ENCODE measurements at places on chromosomes 7 and 10. TPM values are rescaled to one million over a fixed set of nuclear protein-coding genes. Genes with fewer than 3 reads are reported as not detected.

DNA sequence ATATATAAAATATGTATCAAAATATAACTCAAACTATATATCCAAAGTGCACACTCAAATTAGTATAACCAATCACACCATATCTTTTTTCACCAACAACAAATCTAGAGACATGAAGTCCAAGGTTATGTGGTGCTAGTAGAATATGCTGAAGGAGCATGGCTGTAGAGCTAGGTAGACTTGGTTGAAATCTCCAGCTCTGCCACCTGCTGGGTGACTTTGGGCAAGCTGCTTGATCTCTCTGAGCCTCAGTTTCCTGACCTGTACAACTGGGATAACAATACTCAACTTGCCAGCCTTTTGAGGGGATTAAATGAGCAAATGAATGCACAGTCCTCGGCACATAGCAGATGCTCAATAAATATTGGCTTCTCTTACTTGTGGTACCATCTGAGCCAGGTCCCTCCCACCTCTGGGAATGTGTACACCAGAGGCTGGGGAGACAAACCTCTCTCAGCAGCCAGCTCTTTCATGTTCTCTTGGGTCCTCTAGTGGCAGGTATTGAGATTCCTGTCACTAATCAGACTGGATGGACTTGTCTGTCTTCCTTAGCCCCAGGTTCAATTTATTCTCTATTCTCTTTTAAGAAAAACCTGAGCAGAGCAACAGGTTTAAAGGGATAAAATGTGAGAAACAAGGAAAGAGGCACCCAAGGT lies 94.3 kb upstream of the PDE1C start:
- DNase-seq = no peak

DNA sequence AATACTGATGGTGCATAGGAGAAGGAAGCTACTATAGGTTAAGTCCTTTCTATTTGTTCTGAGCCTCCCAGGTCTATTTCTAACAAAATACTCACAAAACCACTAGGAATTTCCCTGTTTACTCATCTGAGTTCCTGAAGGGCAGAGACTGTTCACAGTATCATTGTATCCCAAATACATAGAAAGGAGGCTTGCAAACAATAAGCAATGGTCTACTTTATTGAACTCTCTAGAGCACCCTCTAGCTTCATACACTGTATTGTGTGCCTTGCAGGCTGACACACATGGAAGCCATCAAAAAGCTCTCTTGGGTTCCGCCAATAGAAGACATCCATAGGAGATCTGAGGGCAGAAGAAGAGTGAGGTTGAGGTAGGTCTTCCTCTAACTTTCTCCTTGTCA lies 826.1 kb downstream of the GRM8 start:
- DNase-seq = no peak

- DNase-seq = no peak
Observed at GRCh38 chr10:116663342-116663741, 42.6 kb downstream of the PNLIPRP2 start.

DNA sequence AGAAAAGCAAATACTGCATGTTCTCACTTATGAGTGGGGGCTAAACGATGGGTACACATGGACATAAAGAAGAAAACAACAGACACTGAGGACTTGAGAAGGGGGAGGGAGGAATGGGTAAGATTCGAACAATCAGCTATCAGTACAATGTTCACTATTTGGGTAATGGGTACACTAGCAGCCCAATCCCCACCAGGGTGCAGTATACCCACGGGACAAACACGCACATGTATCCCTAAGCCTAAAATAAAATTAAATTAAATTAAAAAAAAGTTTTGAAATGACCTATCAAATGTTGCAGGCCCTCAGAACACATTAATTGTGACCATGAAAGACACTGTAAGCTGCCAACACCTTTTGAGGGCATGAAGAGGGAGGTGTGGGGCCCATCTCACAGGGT lies 316.0 kb downstream of the WDR37 start:
- DNase-seq = no peak

DNA sequence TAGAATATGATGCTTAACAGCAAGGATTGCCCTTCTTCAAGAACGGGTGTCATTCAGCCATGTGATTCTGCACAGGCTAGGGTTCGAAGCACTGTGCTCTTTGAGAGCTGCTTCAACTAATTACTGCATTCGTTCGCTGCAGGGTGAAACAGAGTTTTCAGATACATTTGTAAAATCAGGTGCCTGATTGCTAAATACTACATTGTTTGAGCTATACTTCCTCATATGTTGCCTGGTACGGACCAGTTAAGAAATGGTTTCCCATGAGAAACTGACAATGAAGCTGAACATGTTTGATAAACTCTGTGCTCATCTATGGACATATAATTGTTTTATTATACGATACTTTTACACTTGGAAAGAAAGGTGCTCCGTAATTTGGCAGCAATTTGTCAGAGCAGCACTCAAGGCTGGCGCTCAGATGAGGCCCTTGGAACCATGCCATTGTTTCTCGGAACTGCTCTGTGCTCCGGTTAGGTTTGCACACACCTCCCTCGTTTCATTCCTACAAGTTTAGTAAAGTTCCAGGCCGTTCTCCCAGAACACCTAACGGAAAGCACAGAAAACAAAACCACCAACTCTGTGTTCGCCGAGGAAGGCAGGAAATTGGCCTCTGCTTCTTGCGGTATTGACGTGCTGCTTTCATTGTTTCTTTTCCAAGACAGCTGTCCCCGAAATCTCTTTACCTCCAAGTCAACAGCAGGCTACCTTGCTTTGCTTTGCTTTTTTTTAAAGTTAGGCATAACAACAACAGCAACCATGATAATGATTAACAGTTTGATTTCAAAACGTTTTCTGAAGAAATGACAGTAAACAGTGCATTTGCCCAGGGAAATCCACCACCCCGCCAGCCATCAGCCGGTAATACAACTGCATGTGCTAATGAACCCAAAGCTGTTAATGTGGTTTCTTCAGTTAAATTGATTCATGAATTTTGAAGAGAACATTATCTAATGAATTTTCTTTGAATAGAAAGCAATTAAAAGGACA lies 206.9 kb downstream of the EBF3 start:
- DNase-seq = no peak

- DNase-seq = peak; percentile 19
Observed at GRCh38 chr10:121928528-121928884, 675 bp upstream of the ATE1 start.

GRCh38 chr7:150361402-150361801 lies 7.2 kb upstream of the REPIN1 start:
- DNase-seq = no peak

DNA sequence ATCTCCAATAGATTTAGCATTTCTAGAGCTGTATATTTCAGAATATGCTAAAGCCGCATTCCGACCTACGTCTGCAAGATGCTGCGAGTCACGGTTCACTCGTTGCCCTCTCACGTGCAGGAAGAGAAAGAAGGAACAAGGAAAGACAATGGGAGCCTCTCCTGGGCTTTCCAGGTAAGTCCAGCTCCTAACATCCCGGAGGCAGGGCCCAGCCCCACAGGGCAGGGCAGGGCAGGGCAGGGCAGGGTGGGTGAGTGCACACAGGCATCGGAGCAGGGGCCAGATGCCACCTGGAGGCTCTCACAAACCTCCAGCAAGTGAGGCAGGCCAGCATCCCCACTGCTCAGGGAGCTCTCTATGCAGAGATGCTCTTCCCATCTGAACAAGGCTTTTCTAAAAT lies 50.8 kb downstream of the VOPP1 start:
- no peak for DNase-seq

- DNase-seq = no peak
Observed at GRCh38 chr7:1368682-1369571, 90.3 kb downstream of the MICALL2 start.

- no peak for DNase-seq
Observed at GRCh38 chr7:124857672-124858235, 71.9 kb downstream of the POT1 start.

DNA sequence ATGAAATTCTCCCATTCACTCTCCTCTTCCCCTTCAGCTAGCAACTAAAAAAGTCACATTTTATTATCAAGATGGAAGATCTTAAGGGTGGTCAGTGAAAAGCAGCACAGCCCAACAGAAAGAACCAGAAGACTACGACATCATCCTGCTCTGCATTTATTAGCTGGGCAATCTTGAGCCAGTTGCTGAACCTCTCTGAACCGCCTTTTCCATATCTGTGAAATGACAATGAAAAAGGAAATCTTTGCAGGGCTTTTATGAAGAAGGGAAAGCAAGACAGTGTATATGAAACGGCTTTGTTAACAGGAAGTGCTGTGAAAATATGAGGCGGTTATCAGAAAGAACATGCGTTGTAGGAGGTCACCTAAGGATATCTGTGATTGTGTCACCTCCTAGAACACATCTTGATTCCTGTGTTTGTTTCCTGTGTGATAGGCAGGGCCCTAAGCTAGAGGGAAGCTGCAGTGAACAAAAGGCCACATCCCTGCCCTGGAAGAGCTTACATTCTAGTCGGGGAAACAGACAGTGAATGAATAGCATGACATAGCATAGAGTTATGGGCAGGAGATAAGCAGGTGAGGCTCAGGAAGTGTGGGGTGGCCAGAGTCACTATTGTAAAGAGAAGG lies 36.0 kb upstream of the KCNMA1 start:
- no peak for DNase-seq

DNA sequence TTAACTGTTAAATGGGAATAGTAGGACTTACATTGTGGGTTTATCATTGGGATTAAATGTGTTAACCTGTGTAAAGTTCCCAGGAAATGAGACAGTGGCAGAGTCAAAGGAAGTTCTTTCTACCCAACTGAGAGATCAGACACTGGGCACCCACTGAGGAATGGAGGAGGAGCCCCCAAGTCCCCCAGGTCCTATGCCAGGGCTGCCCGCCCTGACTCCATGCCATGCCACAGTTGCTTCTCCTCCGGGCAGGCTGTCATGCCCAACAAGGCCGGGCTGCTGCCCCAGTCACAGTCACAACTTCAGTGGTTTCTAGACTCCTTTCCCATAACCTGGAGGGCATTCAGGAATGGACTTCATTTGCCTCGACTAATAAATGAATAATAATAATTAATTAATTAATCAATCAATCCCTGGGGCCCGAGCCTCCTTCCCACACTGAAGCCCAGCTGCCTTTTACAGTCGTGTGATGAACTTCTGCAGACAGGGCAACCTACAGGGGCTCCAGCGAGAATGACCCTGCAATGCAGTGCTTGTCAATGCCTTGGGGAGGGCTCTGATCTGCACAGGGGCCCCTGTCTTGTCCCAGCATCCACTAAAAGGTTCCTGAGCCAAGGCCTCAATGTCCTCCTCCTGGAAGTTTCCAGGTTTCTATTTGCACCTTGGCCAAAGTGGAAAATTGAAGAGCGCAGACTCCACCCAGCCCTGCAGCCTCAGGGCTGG lies 32.4 kb downstream of the DRGX start:
- no peak for DNase-seq

Gene TNKS2
- polyA plus RNA-seq = 60.9 TPM

Gene PPP1R3A
- polyA plus RNA-seq = not detected

Gene ZPBP
- polyA plus RNA-seq = 0.21 TPM

Gene PANK1
- polyA plus RNA-seq = 54.0 TPM

Gene GBX1
- polyA plus RNA-seq = 0.22 TPM

Gene GIMAP2
- 8.0 TPM for polyA plus RNA-seq

Gene MALRD1
- polyA plus RNA-seq = 2.8 TPM

Gene DNAJC12
- 16.0 TPM for polyA plus RNA-seq

All from right renal pelvis (tissue), 4 donors.